ENCODE measurements at places on chromosomes 13 and 19.
A peak's percentile ranks its signal among the peaks of the same experiment; 100 is the strongest.

GRCh38 chr13:24212254-24212653 lies 51.7 kb downstream of the SPATA13 start:
- no peak for DNase-seq

DNA sequence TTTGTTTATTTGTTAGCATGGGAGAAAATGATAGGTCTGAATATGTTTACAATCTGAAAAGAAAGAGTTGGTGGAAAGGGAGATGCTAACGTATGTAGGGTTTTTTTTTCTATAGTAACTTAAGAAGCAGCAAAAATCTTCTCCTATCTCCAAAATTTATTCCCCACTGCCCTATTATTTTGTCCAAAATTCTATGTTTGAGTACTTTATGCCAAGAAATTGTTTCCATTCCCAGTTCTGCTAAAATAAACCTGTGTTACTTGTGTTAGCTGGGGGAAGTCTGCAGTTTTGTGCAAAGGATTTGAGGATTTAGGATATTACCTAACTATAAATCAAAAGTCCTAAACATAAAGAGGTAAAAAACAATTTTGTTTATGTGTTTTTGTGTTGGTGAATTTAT lies 2770.4 kb upstream of the PCDH20 start:
- DNase-seq = no peak

- no peak for DNase-seq
Measured at GRCh38 chr13:108859197-108860012, 230.0 kb downstream of the MYO16 start.

DNA sequence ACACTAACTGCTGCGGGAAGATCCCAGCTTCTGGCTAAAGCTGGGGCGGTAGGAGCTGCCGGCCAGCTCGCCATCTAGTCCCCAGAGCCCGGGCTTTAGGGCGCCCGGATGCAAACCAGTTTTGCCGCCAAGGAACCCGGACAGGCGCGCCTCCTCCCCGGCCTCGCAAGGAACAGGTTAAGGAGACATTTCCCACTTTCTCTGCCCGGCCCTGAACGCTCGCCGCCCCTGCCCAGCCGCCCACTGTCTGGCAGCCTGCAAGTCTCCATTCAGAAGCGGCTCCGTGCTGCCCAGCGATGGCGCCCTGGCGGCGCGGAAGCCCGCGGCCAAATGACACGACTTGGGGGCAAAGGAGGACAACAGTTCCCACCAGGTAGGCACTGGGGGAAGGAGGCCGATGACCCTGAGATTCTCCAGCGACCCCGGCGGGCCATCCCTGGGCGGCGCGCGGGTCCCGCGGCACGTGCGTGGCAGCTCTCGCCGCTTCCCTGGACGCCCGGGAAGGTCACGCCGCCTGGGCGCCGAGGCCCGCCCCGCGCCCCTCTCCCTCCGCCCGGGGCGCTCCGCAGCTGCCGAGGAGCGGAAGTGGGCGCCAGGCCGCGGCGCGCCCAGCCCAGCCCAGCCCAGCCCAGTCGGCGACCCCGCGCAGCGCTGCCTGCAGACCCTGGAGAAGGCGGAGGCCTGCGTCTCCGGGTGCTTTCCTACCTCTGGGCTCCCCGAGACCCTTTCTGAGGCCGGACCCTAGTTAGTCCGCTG lies 42.2 kb upstream of the HNRNPA1L2 start:
- no peak for DNase-seq

DNA sequence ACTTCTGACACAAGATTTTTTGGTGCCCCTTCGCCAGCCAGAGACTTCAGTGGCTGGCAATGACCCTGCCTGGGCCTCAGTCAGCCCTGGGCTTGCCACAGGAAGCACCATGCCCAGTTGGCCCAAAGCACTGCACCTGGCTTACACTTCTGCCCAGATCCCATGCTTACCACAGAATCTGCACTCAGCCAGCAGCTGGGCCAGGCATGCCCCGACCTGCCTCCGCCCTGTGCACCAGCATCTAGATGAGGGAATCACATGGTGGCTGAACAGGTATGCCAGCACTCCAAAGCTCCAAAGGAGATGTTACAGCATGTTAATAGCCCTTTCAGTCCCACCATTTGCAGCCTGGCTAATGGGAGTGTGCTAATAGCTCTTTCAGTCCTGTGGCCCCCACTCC lies 690.9 kb downstream of the SLITRK6 start:
- no peak for DNase-seq

GRCh38 chr13:46575818-46576221 lies 22.9 kb downstream of the LRCH1 start:
- no peak for DNase-seq

DNA sequence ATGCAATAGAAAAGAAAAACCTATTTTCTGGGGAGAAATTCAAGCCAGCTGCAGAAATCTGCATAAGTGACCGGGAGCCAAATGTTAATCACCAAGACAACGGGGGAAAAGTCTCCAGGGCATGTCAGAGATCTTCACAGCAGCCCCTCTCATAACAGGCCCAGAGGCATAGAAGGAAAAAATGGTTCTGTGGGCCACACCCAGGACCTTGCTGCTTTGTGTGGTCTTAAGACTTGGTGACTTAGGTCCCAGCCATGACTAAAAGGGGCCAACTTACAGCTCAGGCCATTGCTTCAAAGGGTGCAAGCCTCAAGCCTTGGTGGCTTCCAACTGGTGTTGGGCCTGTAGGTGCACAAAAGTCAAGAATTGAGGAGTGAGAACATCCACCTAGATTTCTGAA lies 2847.6 kb upstream of the PCDH20 start:
- DNase-seq = no peak

- DNase-seq = no peak
Measured at GRCh38 chr19:38705197-38706019, 38.9 kb downstream of the CAPN12 start.

GRCh38 chr13:64276232-64276631 lies 2860.6 kb upstream of the PCDH20 start:
- no peak for DNase-seq

DNA sequence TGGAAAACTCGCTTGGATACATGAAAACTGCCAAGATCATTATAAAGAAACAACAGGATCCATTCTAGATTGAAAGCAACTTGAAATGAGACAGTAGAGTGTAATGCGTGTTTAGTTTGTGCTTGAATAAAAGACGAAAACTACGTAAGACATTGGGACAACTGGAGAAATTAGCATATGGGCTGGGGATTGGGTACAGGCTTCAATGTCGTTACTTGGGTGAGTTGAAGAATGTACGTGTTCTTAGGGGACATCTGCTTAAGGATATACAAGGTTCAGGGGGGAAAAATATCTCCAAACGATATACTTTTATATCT lies 471 bp upstream of the ERVK3-1 start:
- no peak for DNase-seq

DNA sequence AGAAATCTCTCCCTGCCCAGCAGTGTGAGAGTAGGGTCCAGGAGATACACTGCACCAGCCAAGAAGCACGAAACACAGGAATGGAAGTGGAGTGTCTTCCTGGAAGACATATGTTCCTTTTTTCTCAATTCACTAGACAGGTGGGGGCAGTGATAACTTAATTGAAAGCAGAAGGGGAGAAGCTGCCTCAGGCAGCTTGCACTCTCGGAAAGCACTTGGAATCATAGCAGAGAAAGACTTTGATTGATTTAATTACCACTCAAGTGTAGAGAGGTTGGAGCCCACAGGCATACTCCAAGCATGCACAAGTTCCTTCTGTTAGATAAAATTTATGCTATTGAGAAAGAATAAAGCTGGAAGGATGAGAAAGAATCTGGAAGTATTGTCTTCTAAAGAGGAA lies 249.4 kb downstream of the SLITRK6 start:
- DNase-seq = no peak

- DNase-seq = no peak
Measured at GRCh38 chr13:106028911-106029310, 506.6 kb downstream of the EFNB2 start.

- no peak for DNase-seq
Measured at GRCh38 chr19:57421037-57421436, 10.1 kb downstream of the ZNF17 start.

DNA sequence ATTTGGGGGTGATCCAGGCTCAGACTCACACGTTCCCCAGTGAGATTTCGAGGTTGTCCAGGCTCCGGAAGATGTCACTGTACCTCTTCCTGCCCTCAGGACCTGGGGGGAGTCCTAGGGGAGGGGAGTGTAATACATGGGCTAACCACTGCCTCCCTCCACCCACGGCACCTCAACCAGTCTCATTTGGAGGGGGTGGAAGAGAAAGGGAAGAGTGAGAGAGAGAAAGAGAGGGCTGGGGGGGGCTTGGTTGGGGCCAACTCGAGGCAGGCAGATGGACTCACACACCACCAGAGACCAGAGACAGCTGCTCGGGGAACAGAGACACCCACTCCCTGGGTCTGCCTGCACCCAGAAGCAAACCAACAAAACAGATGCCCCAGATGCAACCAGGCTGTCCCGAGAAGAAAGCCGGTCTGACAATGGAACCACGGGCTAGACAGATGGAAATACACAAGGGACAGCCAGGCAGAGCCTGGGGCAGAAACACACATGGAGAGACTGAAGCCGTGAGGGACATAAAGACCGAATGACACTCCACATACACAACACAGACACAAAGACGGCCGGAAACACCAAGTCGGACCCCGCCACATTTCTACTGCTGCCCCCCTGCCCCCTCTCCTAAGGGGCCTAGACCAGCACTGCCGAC lies 825 bp downstream of the GMIP start:
- DNase-seq = peak; percentile 27

GRCh38 chr19:13665125-13665905 lies 99.0 kb upstream of the MRI1 start:
- no peak for DNase-seq

GRCh38 chr13:44406617-44407016 lies 33.0 kb downstream of the SERP2 start:
- DNase-seq = no peak

All from stimulated activated CD4-positive, alpha-beta T cell treated with anti-CD3 and anti-CD28 coated beads, Interleukin-15, amount 100 ng/mL, for 48 hours (primary cell).